ENCODE measurements at places on chromosomes 3 and 15.

- no peak for DNase-seq
Observed at GRCh38 chr15:56425976-56426375, 39.0 kb downstream of the MNS1 start.

DNA sequence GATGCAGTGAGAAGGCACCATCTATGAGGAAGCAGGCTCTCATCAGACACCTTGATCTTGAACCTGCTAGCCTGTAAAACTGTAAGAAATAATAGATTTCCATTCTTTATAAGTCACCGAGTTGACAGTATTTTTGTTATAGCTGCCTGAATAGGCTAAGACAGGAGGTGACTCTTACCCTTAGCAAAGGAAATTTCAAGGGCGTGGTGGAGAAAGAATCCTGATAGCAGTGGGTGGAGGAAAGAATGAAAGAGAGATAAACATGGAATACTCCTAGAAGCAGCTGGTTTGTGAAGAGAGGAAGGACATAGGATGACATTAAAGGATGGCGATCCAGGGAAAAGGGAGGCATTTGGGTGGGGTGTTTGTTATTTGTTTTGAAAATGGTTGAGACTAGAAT lies 41.4 kb downstream of the SIDT1 start:
- no peak for DNase-seq

- no peak for DNase-seq
Observed at GRCh38 chr3:20669675-20670074, 483.7 kb upstream of the SGO1 start.

DNA sequence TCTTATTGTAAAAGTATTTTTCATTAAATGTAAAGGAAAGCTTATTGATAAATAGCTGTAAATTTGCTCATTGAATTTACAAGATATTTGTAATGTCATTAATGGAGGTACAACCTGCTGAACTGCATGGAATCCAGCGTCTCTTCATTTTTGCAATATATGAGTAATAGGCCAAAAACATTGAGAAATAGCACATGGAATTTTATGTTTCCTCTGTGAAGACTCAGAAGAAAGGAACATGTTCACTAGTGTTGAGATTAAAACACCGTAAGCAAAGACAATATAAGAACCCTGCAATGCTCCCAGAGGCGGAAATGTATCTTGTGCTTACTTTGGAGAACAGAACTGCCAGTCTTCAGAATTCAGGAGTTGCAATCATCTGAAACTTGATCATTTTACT lies 167.6 kb downstream of the ALDH1A2 start:
- no peak for DNase-seq

GRCh38 chr15:50906954-50907600 lies 1.4 kb upstream of the AP4E1 start:
- DNase-seq: no peak

DNA sequence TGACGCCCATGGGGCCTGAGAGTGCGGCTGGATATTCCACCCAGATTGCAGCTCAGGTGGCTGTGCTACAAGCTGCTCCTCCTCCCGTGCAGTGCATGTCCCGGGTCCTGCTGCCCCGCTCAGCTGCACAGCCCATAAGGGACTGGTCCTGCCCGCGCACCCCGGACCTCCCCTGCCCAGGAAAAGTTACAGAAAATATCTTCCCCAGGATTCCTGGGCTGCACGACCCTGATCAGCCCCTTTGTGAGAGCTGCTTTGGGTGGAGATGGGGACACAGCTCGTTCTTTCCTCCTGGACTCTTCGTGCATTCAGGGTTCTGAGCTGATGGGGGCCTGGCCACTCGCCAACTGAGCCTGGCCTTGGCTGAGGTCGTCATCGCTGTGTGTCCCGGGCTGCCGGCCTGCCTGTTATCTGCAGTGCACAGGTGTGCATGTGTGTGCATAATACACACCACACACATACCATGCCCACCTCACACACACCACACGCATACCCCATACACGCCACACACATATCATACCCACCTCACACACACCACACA lies 28.8 kb downstream of the APBA2 start:
- no peak for DNase-seq

DNA sequence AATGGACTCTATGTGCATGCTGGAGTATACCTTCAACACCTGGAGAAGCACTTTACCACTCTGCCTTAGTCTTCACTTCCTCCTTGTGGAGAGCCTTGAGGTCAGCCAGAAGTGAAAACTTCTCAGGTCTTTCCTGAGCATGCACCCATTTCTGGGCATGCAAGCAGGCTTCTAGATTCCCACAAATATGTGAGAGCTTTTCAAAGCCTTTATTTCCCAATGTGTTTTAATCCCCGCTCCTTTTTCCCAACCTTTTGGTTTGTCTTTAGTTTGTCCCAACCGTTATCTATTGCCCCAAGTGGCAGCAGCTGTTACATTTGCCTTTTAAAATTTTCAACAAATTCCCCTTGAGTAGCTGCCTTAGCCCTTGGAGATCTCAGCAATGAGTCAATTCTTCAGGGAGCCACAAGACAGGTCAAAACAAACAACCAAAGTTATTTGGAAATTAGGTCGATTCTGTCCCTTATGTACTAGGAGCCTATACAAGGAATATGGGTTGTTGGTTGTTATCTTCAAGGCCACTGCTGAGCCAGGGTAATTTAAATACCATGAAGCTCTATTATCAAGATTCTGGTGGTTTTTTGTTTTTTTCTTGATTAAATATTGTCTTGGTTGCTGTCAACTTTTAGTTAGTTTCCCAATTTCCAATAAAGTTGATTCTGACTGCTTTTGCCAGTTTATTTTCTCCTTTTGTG lies 44.4 kb downstream of the LSM3 start:
- DNase-seq: no peak

GRCh38 chr15:101615986-101616848 lies 36.0 kb downstream of the TM2D3 start:
- DNase-seq: peak; percentile 54

- no peak for DNase-seq
Observed at GRCh38 chr3:14146381-14147065, 21.7 kb downstream of the TMEM43 start.

- DNase-seq: no peak
Observed at GRCh38 chr3:166902374-166902773, 477.7 kb downstream of the ZBBX start.

GRCh38 chr15:90885432-90886290 lies 1.4 kb downstream of the FES start:
- DNase-seq: no peak

GRCh38 chr3:119778176-119778575 lies 3.7 kb upstream of the NR1I2 start:
- DNase-seq: no peak

DNA sequence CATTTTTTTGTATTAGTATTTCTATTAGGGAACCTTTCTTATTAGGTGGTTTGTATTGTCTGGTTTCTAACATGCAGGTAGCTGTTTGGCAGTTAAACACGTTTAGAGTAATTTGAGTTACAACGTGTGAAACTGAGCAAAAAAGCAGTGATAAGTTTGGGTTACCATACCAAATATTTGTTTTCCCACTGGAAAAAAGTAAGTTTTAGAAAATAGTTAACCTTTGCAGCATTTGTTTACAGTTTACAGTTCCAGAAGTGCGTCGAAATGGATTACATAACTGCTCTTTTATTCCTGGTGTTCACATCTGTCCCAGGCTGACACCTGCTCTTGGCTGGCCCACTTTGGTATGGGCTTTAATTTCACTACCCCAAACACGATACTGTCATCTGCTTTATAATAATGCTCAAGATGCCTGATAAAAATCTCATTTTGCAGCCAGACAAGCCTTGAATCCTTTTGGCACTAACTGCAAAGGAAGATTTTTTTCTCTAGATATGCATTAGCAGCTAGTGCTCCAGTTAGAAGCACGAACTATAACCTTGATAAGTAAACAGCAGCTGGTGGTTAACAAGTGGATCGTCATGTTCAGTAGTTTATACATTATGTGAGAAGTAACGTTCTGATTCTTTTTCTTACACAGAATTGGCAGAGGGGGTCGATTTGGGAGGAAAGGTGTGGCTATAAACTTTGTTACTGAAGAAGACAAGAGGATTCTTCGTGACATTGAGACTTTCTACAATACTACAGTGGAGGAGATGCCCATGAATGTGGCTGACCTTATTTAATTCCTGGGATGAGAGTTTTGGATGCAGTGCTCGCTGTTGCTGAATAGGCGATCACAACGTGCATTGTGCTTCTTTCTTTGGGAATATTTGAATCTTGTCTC lies 5.3 kb downstream of the EIF4A2 start:
- DNase-seq: no peak

- DNase-seq: peak; percentile 26
Observed at GRCh38 chr3:178325330-178325729, 210.9 kb upstream of the KCNMB2 start.

GRCh38 chr3:115898656-115899410 lies 275.5 kb downstream of the GAP43 start:
- no peak for DNase-seq

DNA sequence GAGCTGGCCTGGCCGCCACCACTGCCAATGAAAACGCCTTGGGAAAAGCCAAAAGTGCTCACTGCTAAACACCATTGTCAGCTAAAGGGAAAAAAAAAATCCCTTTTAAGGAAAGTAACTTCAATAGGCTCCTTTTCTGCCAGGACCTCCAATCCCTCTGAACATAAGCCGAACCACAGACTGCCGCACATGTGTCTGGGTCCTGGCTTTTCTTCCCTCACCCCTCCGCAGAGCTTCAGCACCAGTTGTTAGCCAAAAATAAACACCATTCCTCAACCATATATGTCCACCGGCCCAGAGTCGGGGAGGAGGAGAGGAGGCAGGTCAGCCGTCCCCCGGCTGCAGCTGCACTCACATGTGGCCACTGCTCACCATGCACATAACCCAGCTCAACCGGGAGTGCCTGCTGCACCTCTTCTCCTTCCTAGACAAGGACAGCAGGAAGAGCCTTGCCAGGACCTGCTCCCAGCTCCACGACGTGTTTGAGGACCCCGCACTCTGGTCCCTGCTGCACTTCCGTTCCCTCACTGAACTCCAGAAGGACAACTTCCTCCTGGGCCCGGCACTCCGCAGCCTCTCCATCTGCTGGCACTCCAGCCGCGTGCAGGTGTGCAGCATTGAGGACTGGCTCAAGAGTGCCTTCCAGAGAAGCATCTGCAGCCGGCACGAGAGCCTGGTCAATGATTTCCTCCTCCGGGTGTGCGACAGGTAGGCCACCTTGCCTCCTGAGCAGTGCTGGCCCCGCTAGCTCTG lies at the start of gene FBXL22:
TSS of gene FBXL22 (plus strand) at position 350 of the 753 bp plus-strand sequence. CDS start at position 356, 6 bp downstream.
- no peak for DNase-seq

GRCh38 chr15:63522225-63522578 lies 17.8 kb downstream of the USP3 start:
- DNase-seq: no peak

DNA sequence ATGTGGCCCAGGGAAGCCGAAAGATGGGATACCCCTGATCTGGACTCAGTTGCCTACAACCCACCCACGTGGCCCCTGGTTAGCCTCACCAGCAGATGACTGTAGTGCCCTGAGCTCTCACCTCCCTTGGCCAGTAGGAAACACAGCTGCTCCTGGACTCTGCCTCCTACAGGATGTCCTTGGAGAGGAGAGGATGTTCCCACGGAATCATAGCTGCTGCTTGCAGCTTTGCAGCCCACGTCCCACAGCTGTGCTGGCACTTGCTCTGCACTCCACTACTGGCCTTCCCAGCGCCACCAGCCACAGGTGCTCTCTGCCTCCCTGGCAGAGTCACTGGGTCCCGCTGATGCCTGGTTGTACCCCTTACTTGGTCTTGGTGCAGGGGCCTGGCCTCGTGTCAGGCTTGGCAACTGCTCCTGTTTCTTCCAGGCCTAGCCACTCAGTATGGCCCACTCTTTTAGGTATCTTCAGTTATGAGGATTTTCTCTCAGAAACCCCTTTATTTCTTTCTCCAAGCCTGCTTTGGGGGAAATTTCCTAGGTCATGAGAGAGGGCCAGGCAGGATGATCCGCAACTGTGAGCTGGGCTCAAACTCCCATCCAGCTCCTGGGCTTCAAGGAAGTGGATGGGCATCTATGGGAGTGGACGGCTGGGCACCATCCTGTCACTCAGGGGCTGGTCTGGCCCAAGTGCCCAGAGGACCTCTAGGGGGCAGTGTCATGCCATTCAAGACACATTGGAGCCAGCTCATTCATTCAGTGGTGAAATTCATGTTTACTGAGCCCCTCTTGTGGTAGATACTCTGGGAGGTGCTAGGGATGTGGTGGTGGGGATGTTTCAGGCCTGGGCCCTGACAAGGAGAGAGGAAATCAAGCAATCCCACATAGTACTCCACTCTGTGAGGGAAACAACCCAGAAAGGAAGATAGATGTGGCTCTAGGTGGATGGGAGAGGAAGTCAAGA lies 16.2 kb upstream of the VILL start:
- DNase-seq: peak; percentile 20

DNA sequence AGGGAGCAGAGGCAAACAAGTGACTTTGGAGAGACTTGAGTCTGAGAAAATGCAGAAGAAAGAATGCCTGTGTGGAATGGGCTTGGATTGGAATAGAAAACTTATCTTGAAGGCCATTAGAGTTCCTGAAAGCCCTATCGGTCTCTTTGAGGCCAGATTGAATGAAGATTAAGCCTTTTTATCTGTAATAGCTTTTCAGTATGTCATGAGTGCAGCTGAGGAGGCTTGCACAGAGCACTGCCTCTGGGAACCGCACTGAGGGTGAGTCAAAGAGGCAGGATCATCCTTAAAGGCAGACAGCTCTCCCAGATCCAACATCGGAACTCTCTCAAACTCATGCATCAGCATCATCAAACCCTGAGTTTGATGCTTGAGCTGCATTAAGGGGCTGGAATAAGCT lies 515.2 kb downstream of the NTRK3 start:
- DNase-seq: no peak

DNA sequence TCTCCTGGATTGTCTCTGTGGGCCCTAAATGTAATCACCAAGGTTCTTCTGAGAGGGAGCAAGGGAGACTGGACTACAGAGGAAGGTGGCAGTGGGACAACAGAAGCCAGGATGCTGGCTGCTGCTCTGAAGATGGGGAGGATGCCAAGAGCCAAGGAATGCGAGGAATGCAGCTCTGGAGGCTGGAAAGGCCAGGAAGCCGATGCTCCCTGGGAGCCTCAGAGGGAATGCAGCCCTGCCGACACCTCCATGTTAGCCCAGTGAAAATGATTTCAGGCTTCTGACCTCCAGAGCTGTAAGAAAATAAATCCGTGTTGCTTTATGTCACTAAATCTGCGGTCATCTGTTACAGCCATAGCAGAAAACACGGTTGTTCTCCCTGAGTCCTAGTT lies 44.1 kb downstream of the UMPS start:
- peak; percentile 73 for DNase-seq

GRCh38 chr3:42501321-42501680 lies 1.1 kb upstream of the VIPR1 start:
- no peak for DNase-seq

- DNase-seq: no peak
Observed at GRCh38 chr3:71763426-71763825, 9.8 kb downstream of the GPR27 start.

DNA sequence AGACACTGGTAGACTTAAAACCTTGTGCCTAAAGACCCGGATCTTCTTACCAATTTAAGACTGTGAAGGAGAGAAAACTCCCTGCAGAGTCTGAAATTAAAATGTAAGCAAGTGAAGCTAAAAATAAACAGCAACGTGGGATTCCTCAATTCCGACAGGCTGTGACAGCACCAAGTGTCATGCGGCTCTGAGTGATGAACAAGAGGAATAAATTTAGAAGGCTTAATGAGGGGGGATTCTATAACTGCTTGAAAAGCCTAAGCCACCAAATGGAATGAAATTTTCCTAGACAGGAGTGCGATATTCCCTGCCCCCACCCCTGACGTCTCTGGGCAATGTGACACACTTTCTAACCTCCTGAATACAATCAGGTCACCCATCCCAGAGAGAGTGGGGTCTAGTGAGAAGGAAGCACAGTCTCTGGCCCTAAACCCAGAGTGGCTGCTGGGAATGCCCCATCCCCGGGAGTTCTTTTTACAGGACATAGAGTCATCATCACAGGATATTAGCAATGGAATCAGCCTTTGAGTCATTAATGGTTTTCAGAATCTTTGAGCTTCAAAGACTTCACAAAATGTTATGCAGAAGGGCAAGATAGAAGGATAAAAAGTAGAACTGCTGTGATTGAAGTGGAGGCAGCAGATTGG lies 114.3 kb downstream of the EDEM1 start:
- no peak for DNase-seq

Measured in GM04504 (cell line).